GM23338 (cell line): ENCODE measurements at places on chromosomes 3 and 15.

GRCh38 chr3:133803469-133803868 lies 2.1 kb upstream of the SRPRB start:
- DNase-seq = no peak

DNA sequence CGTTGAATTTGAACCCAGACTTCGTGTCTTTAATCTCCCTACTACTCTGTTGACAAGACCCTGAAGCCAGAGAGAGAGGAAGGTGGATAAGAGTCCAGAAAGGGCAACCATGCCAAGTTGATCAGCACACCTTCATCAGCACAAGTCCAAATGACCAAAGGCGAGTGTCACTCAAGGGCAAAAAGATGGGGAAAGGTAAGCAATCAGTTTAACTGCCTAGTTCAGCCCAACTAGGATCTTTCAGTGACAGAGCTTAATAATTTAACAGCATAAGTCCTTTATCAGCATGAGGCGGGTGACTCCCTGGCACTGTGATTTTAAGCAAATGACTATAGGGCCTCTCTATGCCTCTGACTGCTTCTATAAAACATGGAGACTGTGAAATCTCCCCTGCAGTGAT lies 6.2 kb downstream of the SUCLG2 start:
- no peak for DNase-seq

DNA sequence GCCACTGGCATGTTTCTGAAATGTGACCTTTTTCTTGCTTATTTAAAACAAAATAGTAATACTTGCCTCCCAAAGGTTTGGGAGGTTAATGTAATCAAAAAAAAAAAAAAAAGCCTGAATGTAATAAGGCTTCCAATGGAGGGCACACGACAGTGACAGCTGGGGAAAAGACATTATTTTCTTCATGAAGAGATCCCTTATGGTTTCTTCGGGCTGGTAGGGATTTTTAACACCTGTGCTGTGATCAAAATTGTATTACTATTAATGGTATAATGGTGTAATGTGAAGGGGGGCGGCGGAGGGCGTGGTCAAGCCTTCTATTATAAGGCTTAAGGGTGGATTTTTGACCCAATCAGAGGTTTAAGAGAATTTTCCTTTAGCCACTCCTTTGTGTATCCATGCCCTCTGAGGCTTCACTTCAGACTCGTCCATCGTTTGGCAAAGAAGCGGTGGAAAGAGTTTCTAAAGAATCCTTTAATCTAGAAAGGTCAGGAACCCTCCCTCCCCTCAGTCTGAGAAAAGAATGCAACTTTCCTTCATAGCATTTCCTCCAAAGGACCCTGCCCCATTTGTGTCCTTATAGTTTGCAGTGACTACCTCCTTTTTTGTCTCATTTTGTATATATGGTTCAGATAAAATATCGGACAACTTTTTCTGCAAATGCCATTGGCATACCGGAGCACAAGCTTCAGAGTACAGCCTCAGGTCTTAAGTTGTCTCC lies 89.5 kb upstream of the CHD2 start:
- DNase-seq = peak; percentile 63

DNA sequence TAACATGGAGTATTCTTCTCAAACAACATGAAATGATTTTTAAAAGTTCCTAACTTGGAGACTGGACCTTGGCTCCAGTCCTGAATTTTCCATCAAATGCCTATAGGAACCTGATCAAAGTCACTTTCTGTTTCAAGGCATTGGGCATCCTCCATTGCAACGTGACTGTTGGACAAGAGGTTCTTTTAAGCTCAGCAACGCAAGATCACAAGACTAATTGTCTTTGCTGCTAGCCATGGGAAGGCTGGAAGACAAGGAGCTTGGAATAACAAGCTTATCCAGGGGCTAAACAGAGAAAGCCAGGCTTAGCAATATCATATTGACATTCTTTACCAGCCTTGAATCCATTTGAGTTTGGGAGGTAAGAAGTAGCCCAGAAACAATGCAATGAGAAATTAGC lies 48.3 kb downstream of the SST start:
- no peak for DNase-seq
